ENCODE measurements at places on chromosomes 5 and 9.
A peak's percentile ranks its signal among the peaks of the same experiment; 100 is the strongest.

DNA sequence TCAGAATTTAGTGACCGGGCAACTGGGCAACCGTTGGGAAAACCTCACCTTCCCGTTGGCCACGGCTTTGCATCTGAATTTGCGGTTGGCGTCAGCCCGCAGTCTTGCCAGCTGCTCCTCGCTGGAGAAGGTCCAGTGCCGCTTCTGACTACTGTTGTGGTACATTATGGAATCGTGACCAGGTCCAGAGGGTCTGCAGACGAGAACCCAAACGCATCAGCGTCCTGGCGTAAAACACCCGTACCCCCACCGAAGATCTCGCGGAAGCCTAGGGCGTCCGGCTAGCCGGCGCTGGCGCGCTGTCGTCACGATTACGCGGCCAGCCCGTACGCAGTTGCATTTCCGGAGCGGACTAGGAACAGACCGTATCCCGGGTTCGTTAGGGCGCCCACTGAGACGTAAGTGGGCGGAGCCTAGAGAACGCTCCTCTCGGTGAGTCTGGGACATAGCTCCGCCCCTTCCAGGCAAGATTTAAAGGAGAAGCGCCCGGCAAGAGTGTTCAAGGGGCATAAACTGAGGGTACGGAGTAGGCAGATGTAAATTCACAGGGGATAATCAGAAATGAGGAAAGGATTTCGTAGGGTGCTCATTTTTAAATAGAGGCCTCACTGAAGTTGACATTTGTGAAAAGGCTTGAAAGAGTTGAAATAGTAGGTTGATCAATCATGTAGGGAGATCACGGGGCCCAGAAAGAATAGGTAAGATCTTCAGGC lies at the start of gene CCNH:
TSS of gene CCNH (minus strand) at position 301 of the 713 bp plus-strand sequence. CDS start at position 165, 136 bp downstream.
- peak; percentile 98 for DNase-seq

DNA sequence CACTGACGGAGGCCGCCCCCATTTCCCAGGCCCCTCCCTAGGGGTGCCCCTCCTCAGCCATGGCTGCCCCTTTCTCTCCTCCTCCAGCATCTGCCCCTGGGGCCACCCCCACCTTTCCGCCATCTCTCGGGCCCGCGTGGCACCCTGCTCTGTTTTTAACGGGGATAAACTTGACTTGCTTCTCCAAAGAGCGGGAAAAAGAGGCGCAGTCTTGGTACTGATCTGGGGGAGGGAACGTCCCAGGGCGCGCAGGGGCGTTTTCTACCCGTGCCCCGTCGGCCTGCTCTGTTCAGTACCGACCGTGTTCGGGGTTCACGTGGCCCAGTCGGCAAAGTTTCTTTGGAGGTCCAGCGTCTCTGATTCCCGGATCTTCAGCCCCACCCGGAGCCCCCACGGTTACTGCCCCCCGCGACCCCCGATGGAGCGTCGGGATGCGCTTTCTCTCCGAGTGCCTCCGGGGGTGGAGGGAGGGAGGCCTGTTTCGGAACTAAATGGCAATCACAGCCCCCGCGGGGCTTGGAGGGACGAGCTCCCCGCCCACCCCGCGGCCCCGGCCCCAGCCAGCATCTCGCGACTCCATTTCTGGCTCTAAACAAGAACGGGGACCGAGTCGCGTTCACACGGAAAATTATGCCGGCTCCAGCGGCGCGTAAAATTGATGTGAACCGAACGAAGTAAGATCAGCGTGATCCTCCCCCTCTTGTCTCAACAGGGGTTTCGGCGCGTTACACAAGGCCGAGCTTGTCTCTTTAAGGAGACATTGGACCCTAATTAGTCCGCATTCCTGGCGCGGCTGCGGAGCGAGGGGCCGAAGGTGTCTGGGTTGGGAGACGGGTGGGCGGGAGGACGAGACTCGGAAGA lies 1.1 kb upstream of the TLE4 start:
- DNase-seq: peak; percentile 62

GRCh38 chr9:124414612-124415011 lies 630 bp downstream of the PSMB7 start:
- no peak for DNase-seq

DNA sequence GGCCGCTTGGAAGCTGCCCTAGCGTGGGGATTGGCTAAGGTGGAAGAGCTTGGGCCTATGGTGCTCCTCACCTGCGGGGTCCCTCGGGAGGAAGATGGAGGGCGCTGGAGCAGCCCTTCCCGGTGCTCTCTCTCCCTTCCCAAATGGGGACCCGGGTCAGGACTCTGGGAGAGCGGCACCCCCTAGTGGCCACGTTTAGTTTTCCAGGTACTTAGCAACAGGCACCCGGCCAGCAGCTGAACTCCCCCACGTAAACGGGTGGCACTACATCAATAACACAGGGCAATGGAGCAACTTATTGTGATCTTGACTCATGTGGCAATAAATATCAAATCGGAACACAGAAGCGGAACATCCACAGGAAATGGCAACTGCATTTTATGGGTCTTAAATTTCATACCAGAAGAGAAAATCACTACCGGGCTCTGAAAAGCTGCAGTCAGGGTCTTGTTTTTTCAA lies 316.6 kb downstream of the AGTPBP1 start:
- DNase-seq: peak; percentile 69

DNA sequence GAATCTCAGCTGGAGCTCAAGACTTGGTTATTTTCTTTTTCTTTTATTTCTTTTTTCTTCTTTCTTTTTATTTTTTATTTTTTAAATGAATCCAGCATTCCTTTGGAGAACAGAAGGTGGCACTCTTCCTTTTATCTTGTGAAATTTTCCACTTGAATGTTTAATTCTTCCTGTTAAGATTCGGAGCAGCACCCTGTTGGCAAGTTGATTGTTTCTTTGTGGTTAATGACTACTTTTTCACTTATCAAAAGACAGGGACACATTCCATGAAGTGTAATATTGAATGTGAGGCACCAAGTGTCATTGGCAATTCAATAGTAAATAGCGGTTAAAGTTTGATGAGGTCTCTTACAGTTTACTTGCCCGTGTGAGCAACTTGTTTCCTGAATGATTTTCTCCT lies 240.5 kb upstream of the CHD1 start:
- no peak for DNase-seq

GRCh38 chr5:64330728-64331231 lies 165.1 kb downstream of the RNF180 start:
- peak; percentile 84 for DNase-seq

DNA sequence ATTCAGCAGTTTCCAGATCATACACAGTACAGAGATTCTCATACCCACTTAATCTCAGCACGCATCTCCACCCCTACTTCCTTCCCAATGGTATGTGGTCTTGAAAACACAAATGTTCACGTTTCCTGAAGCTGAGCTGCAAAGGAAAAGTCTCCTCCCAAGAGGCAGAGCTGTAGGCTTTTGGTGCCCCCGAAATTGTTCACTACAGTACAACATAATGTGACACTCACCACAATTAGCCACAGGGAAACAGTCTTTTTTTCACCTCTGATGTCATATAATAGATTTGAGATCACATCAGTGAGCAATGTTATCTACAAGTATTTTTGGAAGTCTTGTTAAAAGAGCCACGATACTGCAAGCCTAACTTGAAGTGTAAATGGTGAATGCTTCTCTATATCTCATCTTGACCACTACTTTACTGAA lies 40.2 kb downstream of the NFIB start:
- DNase-seq: peak; percentile 47

DNA sequence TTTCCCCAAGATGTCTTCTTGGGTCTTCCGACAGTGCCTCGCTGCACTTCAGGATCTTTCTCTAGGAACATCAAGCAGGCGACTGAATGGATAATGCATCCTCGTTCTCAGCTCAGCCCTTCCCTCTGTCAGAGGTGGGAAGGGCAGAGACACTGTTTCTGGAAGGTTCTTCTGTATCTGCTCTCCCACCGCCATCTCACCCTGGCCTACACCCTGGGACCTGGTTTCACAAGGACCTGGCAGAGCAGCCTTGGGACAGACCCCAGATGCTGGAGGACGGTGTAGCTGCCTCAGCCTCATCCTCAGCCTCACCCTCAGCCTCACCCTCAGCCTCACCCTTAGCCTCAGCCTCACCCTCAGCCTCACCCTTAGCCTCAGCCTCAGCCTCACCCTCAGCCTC lies 18.5 kb downstream of the MRPL36 start:
- DNase-seq: no peak

- DNase-seq: no peak
These were observed 293.2 kb downstream of the CWC27 start for GRCh38 chr5:65061974-65062353.

GRCh38 chr5:37740331-37741066 lies 99.3 kb downstream of the GDNF start:
- no peak for DNase-seq

- no peak for DNase-seq
These were observed 201.7 kb downstream of the SGCD start for GRCh38 chr5:156528673-156529072.

DNA sequence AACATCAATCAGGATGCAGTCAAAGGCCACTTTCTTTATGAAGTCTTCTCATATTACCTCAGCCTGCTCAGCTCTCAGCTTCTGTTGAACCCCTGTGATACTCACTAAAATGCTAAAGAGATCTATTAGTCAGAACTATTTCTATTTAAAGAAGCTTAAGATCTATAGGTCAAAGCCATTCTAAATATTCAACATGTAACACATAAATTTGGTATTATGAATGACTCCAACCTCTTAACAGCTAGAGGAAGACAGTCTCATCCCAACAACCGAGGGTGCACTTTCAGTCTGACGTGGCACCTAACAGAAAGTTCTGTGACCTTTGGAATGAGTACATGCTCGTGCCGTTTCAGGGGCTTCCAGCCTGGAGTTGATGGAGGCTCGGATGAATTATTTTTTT lies 301.5 kb upstream of the VLDLR start:
- no peak for DNase-seq

DNA sequence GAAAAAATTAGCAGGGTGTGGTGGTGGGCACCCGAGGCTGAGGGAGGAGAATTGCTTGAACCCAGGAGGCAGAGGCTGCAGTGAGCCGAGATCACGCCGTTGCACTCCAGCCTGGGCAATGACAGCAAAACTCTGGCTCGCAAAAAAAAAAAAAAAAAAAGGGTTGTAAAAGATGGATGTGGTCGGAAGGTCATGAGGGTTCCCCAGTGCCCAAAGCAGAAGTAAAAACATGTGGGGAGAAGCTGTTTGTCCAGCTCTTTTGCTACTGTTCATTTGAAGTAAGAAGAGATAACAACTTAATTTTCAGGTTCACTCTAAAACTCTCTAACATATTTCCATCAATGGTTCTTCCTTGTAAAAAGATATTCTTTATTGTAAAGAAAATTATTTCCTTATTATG lies 57.1 kb upstream of the GOLPH3 start:
- no peak for DNase-seq

DNA sequence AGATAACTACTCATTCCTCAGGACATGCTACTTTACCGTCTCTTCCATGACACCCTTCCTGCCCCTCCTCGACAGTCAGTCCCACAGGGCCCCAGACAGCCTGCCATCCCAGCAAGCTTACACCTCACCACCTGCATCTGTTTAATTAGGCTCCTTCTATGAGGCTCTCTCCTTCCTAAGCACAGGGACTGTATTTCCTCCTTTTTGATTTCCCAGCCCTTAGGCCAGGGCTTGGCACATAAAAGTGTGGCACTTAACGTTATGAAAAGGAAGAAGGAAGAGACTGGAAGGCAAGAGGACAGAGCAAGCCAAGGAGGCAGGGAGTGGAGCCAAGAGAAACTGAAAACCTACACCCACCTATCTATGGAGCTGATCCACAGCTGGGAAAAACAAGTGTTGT lies 146.8 kb downstream of the SIL1 start:
- DNase-seq: no peak

- no peak for DNase-seq
These were observed 372.5 kb upstream of the GRIA1 start for GRCh38 chr5:153118018-153118417.

GRCh38 chr9:78348848-78349247 lies 51.9 kb downstream of the PSAT1 start:
- no peak for DNase-seq

DNA sequence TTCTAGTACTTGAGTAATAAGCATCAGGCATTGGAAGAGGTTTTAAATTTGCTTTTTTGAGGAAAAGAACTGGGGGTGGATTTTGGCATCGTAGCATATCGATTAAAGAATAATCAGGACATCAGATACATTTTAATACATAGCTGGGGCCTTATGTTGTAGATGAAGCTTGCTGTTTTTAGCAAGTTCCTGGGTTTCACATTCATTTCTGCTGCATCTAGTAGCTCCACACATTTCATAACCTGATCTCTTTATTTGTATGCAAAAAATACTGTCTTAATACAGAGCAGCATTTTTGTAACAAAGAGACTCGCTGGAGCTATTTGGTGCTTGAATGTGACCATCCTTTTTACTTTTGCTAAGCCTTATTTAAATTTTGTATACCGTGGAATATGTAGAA lies 28.5 kb downstream of the CD180 start:
- DNase-seq: no peak

- no peak for DNase-seq
These were observed 123.5 kb downstream of the SCAMP1 start for GRCh38 chr5:78483809-78484521.

- DNase-seq: no peak
These were observed 7.6 kb downstream of the BASP1 start for GRCh38 chr5:17224858-17225511.

DNA sequence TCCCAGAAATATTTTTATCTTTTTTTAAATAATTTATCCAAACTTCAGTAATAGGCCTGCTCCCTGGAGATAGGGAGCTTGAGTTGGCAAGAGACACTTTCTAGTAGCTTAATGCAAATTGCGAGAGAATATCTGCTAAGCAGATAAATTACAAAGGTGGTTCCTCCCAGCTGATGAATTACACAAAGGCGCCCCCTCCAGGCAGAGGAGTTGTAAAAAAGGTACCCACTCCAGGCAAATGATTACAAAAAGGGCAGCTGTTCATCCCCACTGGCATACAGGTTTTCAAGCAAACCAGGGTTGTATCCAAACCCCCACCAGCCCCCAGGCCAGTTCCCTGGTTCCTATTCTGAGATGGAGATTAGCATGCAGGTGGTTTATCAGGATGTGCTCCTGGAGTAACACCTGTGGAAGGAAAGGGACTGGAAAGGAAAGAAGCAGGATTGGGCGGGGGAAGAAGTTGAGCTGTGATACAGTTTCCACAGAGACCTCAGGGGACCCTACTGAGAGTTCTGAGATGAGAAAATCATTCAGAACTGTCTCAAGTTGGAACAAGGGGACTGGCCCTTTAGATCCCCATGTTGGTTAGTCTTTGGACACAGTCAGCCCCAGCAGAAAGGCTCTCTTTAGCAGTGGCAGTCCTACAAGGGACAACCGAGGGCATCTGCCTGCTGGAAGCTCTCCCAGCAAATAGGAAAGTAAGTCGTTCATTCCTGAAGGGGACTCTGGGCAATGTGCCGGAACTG lies 25.5 kb downstream of the ESM1 start:
- peak; percentile 24 for DNase-seq

GRCh38 chr9:75869236-75869635 lies 21.2 kb upstream of the PCSK5 start:
- no peak for DNase-seq

DNA sequence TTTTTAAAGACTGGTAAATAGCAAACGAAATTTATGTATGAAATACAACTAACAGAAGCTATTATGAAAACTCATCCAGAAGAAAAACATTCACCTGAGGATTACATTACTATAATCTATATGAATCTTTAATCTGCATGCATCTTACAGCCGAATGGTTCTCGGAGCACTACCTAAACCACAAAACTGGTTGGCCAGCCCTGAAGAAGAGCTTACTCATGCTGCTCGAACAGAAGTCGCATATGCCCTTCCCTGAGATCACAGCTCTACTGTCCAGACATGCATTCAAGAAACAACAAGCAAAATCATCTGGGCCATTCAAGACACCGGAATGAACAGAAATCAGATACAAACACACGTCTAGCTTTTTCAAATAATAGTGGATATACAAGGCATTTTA lies 931.0 kb upstream of the DMAC1 start:
- DNase-seq: no peak

All from SJCRH30 (cell line).